Hypothalamus (tissue), 51 donors: ENCODE measurements at places on chromosomes 3 and 15.

GRCh38 chr15:54803987-54804386 is 392.8 kb downstream of the RSL24D1 start:
- DNase-seq = no peak

DNA sequence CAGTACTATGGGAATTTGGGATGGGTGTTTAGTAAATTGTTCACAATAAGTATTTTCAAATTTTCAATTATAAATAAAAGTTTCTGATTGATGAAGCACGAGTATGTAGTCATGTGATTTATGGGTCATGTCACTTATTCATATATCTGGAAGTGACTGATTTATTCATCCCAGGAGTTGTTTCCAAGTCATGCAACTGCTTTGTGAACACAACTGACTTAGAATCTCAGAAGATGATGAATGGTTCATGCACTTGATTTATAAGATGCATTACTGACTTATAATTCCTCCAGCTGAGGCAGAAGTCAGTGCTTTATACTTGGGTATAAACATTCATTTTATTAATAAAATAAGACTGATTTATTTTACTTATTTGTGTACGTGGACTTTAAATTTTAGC is 137.8 kb upstream of the CBLB start:
- no peak for DNase-seq

- DNase-seq = no peak
Observed at GRCh38 chr3:13561376-13561775, 12.5 kb downstream of the FBLN2 start.

DNA sequence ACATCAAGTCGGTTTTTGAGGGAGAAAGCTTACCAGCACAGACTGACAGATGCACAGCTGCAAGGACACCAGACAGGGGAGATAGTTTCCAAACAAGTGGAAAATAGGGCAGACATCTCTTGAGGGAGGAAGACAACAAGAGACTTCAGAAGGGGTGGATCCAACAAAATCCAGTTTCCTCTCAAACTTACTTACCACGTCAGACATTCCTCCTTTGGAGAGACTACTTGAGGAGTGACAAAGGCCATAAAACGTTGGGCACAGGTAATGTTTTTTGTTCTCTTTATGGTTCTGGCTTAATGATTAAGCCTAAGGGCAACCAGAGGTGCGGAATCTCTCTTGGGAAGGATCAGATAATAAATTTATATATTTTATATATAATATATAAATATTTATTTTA is 76.1 kb downstream of the CD200 start:
- no peak for DNase-seq

DNA sequence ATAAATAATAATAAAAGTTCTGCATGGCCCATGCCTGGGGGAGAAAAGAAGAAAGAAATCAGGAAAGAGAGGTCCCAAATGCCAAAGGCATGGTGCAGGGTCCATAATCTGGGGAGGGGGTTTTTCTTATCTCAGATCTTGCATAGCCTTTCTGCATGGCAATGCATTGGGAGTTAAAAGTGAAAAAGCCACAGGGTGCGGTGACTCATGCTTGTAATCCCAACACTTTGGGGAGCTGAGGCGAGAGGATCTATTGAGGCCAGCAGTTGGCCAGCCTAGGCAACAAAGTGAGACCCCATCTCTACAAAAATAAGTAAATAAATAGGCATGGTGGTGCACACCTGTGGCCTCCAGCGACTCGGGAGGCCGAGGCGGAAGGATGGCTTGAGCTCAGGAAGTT is 76.8 kb upstream of the GATA2 start:
- no peak for DNase-seq

DNA sequence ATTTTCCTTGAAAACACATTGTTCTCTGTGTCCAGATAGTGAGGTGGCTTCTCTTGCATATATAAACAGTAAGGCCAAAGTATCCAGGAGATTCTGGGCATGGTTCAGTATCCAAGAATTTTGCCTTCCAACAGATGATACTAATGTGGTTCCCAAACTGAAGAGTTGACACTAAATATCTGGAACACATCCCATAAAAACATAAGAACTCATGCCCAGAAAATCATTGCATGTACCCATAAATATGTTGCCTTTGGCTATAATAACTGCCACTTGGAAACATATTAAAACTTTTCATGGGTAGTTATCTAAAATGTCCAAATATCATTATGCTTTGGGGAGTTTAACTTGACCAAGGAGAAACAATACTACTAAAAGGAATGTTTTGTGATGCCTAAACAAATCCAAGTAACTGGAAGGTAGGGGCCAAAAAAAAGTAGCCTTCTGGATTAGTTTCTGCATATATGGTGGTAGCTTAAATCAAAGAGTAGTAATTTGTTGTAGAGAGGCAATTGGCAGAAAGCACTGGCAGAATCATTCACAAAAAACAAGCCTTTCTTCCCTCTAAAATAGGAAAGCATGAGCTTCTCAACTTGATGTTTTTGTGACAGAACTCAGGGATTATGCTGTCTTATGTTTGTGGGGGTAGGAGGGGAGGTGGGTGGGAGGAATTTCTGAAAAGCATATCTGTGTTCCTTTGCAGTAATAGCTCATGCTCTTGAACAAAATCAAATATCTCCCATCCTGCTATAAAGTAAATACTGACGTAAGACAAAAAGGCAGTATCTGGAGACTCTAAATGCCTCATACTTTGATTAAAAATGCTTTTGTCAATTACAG is 753.9 kb downstream of the TUSC7 start:
- DNase-seq = no peak

- no peak for DNase-seq
Observed at GRCh38 chr3:129557548-129557894, 14.5 kb downstream of the H1-8 start.

GRCh38 chr15:90307661-90308060 is 42.2 kb downstream of the NGRN start:
- DNase-seq = no peak

GRCh38 chr15:91065505-91065904 is 34.6 kb upstream of the SV2B start:
- DNase-seq = no peak

GRCh38 chr3:124636101-124636862 is 94.0 kb upstream of the UMPS start:
- DNase-seq = no peak
